ENCODE measurements at places on chromosomes 6 and 20.

DNA sequence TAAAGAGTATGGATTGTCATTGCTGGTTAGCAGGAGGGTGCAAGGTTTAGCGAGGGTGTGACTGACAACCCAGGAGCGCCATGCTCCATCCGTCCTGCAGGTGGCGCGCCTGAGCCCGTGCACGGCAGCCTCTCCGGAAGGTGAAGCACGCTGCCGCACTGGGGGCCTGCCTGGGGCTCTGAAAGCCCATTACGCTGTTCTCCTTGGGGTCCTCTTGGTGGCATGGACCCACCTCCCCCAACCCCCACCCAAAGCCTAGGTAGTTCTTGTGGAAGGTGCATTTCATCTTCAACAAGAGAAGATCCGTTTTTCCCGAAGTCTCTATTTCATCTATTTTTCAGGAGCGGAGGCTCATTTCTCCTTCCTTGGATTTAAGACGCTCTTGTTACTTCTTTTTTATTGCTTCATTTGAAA is 197.4 kb upstream of the KCNG1 start:
- peak; percentile 7 for DNase-seq

- DNase-seq: no peak
Measured at GRCh38 chr6:142937986-142938385, 7.0 kb downstream of the HIVEP2 start.

GRCh38 chr20:47677635-47678453 is 107.4 kb downstream of the SULF2 start:
- DNase-seq: peak; percentile 56

GRCh38 chr6:138115201-138115600 is 8.0 kb upstream of the PERP start:
- peak; percentile 20 for DNase-seq

DNA sequence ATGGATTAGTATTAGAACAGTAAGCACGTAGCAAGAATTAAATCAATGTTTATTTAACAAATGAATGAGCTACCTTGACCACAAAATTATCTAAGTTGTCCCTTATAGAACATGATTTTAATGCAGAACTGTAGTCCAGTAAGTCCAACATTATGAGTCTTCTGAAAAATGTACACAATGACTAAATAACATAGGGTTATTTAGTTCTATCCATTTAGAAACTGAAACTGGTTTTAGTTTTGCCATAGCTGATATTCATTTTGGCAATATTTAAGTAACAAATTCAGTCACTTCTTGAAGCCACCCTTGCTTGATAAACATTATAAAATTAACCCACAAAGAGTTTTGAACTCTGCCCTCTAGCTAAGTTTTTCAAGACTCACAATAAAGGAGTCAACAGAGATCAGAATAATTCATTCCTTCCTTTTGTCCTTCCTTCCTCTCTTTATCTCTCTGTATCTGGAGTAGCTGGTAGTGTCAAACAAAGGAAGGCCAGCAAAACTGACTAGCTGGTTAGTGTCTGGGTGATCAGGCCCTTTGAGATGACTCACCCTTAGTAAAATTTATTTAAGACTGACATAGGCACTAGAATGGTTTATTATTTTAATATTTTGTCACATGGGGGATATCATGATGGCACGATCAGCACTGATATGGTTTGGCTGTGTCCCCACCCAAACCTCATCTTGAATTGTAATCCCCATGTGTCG is 115.1 kb downstream of the BTBD9 start:
- DNase-seq: no peak

GRCh38 chr6:13272131-13273046 is 55.9 kb downstream of the TBC1D7 start:
- no peak for DNase-seq

DNA sequence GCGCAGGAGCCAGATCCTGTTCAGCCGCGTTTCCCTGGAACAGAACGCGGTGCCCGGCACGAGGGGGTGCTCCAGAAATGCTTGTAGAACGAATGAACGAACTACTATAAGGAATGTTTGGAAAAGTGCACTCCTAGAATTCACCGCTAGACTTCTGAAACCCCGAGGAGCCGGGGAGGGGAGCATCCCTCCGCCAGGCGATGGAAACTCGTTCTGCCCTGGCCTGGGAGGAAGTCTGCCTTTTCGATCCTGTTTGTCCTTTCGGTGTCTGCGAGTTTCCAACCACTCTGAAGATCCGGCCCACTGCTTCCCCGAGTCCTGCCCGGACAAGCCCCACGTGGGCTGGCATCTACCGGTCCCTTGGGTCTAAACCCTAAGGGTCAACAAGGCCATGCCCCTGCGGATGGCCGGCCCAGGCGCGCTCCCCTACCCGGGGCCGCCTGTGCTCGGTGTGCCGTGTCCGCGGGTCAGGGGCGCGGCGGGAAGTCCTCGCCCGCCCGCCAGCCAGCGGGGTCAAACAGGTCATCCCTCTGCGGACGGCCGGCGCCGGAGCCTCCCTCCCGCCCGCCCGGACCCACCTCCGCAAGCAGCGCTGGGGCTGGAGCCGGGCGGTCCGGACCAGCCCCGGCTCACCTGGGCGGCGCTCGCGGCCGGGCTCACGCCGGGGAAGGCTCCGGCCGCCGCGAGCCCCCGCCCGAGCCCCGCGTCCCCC is 526 bp downstream of the SULF2 start:
- DNase-seq: peak; percentile 22

DNA sequence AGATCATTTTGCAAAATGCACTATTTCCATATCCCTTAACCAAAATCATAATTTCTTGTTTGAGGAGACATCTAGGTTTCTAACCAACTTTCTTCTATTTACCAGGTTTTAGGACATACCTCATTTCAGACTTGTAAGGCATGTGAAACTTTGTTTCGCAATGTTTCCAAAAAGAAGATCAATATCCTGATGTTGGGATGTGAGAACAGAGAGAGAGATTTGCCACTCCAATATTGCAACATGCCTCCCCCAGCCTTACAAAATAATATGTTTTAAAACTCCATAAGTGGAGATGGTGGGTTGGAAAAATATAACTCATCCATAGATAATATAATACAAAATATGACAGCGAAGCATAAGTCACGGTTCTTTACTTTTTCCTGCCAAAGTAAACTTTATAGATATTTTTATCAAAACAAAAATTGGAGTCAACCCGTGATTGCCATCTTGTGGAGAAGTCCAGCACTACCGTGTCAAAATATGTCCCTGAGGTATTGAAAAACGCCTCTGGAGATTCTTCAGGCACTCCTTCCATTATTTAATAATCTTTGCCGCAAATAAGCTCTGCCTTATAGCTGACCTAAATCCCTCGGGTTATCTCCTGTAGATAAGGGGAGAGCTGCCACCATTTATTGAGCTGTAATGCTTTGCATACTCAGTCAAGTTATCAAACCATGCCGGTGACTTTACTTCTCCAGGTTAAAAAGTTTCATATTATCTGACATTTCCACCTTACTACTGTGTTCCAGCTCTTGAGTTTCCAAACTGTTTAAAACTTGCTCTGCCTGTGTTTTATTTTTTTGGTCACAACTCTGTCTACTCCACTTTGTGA is 534.2 kb downstream of the HACE1 start:
- peak; percentile 9 for DNase-seq

- DNase-seq: no peak
Measured at GRCh38 chr6:43095939-43096338, 19.8 kb downstream of the PTK7 start.

- no peak for DNase-seq
Measured at GRCh38 chr6:2998998-2999617, 586 bp upstream of the NQO2 start.

- no peak for DNase-seq
Measured at GRCh38 chr6:125834348-125834747, 43.6 kb downstream of the NCOA7 start.

GRCh38 chr20:35776513-35777101 is 4.8 kb downstream of the PHF20 start:
- DNase-seq: peak; percentile 26

DNA sequence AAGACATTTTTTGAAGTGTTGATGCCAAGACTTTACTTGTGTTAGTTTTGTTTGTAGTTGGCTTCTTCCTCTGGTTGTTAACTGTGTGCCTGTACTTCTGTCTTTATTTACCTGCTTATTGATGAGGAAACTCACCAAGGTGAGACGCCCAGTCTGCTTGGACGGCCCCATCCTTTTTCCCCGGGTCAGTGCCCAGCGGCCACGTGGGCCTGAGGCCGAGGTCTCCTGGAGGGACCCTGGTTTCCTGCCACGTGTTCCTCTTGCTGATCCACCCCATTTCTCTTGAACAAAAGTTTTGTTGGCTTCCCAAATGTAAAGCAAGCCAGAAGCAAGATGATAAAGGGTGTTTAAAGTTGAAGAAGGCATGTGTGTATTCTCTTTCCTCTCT is 24.8 kb downstream of the DUSP22 start:
- DNase-seq: no peak
